ENCODE measurements at places on chromosomes 16 and 17.
A peak's percentile ranks its signal among the peaks of the same experiment; 100 is the strongest.

DNA sequence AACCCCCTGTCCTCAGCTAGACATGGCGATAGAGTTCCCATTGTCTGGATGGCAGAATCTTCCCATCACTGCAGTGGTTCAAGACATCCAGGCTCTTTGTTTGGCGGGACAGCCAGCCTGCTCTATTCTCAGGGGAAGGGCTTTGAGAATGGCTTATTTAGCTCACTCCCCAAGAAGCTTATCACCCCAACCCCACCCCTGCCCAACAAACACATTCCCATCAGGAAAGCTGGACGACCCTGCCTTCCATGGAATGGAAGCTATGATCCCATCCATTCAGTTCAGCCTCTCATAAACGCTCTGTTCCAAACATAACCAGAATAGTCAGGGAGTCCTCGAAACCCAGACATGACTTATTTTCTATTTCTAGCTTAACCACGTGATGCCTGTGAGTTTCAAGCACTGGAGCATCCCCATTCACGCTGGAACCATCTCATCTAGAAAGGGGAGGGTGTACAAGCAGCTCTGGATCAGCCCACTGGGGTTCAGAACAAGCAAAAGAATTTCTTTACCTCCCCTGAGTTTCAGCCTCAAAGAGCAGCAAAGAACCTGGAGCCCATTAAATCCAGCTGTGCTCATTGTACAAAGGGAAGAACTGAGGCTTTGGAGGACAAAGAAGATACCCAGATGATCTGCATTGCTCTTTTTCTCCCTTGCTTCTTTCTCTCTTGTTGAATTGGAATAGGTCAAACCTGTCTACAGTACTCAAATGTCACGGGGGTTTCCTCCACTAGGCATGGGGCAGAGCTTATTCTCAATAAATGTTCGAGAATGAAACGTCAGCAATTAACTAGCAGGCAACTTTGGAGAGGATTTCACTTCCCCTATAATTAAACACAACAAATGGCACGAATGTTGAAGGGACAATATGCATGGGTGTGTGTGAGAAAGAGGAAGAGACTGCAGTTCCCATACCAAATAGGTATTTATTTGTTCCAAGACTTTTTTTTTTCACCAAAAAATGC, 93.1 kb downstream of the XYLT1 start:
- DNase-seq = no peak

DNA sequence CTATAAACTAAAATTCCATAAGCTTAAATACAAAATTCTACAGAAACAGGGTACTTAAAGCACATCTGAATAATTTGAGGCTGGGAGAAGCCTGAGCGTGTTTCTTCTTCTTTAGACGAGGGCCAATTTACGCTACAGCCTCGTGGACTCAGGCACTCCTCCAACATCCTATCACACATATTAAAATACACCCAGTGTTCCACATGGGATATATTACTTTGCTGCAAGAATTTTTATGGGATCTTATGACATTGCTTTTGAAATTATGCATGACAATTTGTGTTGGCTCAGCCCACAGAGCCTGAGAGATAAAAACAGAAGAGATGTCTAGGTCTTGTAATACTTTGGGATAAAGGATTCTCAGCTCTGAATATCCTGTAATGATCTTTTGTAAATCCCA, 3.5 kb upstream of the TANGO6 start:
- DNase-seq = no peak

DNA sequence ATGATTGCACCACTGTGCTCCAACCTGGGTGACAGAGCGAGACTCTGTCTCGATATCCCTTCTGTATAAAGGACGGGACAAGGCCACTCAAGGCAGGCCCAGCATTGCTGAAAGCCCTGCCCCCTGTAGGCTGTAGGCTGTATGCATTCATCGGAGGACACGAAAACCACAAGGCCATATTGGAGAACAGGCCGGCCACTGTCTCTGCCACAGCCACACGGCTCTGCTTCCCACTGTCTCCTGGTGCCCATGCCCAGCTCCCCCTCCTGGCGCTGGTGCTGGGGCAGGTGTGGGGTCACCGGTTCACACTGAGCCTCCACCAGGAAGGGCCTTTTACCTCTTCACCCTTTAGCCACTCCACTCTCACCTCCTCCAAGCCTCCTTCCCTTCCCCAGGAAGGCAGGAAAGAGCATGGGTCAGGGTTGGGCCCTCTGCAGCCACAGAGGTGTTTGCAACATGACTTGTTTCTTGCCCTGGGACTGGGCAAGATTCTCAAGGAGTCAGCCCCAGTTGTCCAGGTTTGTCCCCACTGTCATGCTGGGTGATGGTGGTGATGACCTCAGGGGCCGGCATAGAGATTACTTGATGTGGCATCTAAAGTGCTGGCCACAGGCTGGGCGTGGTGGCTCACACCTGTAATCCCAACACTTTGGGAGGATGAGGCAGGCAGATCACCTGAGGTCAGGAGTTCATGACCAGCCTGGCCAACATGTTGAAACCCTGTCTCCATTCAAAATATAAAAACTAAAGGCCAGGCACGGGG, 5.3 kb upstream of the NTN3 start:
- no peak for DNase-seq

DNA sequence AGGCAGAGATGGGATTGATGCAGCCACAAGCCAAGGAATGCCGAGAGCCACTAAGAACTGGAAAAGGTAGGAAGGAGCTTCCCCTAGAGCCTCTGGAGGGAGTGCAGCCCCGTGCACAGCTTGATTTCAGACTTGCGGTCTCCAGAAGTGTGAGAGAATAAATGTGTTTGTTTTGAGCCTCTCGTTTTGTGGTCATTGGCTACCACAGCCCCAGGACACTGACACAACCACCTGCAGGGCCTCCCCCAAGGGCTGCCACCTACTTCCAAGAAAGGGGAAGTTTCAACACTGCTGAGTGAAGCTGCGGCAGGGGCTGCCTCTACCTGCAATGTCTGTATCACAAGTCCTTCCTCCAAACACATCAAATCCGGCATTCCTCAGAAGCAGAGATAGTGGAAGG, 346.9 kb downstream of the C16orf95 start:
- DNase-seq = no peak

DNA sequence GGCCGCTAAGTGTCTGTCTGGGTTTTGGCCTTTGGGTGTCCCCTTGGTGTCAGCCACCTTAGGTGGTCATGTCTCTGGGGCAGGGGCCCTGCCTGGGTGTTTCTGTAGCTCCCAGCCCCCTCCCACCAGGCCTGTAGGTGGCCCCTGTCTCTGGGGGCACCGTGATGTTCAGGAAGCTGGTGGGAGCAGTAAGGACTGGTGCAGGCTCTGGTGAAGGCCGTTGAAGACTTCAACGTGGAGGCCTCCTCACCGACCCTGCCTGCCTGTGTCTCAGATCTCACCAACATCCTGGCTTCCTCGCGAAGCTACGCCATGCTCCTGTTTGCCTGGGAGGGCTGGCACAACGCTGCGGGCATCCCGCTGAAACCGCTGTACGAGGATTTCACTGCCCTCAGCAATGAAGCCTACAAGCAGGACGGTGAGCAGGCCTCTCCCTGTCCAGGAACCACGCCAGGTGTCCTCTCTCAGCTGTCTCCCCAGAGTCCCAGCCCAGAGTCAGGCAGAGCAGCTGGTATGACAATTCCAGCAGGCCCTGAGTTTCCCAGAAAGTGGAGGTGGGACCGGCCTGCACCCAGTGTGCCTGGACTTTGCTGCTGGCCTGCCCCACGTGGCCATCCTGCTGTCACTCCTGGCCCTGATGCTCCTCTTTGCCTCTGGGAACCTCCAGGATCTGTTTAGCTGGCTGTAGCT, 2.8 kb downstream of the ACE start:
- no peak for DNase-seq

DNA sequence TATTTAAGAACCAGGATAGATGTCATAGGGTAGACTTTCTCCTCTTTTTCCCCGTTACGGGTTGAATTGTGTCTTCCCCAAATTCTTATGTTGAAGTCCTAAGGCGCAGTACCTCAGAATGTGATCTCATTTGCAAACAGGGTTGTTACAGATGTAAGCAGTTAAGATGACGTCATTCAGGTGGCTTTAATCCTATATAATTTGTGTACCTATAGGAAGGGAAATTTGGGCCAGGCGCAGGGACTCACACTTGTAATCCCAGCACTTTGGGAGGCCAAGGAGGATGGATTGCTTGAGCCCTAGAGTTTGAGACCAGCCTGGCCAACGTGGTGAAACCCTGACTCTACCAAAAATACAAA, 99.5 kb upstream of the DHX40 start:
- DNase-seq = no peak

DNA sequence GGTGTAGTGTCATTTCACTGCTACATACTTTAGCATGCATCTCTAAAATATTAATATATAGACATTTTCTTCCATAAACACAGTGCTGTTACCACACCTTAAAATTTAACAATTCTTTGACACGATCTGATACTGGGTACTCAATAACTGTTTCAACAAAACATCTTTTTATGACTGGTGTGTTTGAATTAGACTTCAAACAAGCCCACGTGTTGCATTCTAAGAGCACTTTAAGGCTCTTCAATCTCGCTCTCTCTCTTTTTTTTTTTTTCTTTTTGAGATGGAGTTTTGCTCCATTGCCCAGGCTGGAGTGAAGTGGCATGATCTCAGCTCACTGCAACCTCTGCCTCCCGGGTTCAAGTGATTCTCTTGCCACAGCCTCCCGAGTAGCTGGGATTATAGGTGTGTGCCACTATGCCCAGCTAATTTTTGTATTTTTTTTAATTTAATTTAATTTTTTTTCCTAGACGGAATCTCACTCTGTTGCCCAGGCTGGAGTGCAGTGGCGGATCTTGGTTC, 15.8 kb upstream of the SLC46A1 start:
- no peak for DNase-seq

- no peak for DNase-seq
Measured at GRCh38 chr16:56305956-56306565, 114.8 kb downstream of the GNAO1 start.

- peak; percentile 9 for DNase-seq
Measured at GRCh38 chr16:48054881-48055601, 100.8 kb downstream of the ABCC12 start.
